ENCODE measurements at places on chromosomes 5 and 9.
A peak's percentile ranks its signal among the peaks of the same experiment; 100 is the strongest.

DNA sequence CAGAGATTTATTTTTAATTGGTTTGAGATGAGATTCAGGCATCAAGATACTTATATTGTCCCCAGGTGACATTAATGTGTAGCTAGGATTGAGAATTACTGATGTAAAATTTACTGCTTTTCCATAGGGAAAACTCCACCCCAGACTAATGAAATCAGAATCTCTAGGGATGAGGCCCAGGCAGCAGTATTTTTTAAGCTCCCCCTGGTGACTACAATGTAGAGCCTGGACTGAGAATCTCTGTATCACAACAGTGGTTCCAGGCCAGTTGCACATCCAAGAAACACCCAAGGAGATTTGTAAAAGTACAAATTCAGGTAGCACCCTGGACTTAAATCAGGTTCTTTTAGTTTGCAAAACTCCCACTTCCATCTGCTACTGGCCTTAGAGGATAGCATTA lies 185.7 kb downstream of the MARCHF11 start:
- no peak for DNase-seq

DNA sequence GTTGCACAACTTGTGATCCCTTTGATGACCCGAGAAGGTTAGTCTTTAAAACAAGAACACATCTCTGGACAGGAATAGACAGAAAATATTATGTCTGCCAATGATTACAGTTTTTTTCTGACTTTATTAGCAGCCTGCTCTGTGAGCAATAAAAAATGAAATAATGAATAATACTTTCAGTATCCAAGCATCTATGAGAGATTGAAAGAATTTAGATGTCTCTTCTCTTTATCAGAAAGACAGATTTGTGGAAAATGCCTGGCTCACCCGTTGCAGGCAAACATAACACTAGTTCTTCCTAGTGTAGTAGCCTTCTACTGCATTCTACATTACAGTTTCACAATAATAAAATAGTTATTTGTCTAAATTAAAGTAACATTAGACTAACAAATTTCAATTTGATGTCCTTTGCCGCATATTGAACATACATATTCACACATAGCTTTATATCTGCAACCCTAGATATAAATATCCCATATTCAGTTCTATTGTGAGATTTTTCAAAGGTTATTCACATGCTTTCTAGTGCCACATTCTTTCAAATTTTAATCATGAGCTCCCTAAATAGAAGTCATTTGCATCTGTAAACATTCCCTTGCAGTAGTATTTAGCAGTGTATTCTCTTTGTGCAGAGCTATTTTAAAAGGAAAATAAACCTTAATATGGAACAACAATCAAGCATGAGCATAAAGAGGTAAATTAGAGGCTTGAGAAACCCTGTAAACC lies 267.3 kb downstream of the EFNA5 start:
- DNase-seq: no peak

DNA sequence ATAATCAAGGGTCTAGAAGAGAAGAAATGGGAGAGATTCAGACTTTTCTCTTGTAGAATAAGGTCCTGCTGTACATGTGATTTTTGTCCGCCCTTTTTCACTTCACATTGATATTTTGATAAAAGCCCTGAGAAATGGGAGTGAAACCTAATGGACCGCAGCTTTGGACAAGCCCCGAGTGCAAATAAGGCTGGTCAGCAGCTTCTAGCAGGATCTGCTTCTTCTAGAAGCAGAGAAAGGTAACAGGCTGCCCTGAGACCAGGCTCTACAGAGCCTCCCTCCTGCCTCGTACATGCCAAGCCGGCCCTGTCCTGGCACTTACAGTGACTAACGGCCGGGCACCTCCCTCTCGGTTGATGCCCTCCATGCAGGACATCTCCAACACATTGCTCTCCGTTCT lies 33.4 kb downstream of the ACER2 start:
- DNase-seq: no peak

- no peak for DNase-seq
Measured at GRCh38 chr9:138038244-138038671, 160.7 kb downstream of the CACNA1B start.

DNA sequence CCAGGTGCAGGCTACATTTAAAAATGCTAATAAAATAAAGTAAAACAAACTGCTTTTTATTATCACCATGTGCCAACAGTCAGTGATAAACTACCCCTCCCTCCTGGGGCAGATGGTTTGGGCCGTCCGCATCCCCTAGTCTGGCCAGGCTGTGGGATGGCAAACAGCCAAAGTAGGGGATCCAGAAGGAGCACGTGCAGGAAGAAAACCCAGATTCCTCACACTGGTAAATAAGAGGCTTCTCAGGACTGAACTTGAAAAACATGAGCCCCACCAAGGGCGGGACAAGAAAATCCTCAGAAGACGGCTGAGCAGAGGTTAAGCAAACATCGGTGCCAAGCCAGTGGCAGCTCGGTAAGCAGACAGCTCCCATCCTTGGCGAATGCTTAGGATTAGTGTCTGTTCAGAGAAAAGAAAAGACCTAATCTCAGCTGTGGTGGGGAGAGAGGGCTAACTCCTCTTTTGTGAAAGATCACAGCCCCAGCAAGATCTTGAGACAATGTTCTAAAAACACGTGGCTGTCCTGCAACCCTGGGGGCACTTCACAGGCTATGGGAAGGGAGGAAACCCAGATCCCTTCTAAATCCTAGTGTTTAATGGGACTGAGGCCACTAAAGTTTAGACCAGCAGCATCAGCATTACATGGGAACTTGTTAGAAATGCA lies 46.5 kb upstream of the GDNF start:
- no peak for DNase-seq

DNA sequence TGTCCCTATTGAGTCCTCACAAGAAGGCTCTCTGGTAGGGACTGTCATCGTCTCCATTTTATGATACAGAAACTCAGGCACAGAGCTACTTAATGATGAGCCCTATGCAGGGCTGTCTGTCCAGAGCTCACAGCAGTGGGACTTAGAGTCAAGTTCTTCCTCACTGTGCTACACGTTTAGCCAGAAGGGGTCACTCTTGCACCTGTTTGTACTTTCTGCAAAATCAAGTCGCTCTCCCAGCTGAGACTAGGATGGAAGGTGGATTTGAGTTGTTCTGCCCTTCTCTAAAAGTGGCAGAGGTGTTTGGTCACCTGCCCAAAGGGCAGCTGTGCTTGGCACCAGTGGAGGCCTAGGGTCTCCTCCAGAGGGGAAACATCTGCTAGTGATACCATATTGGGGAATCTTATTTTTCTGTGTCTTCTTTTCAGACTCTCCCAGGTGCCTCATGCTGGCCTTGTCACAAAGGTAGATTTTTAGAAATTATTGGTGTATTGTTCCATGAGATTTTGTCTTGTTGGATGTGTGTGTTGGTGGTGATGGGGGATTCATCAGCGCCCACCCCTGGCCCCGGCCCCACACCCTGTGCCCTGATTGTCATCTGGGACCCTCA lies 104.2 kb downstream of the PPARGC1B start:
- peak; percentile 35 for DNase-seq

- DNase-seq: no peak
Measured at GRCh38 chr9:88820055-88820454, 171.2 kb upstream of the S1PR3 start.

DNA sequence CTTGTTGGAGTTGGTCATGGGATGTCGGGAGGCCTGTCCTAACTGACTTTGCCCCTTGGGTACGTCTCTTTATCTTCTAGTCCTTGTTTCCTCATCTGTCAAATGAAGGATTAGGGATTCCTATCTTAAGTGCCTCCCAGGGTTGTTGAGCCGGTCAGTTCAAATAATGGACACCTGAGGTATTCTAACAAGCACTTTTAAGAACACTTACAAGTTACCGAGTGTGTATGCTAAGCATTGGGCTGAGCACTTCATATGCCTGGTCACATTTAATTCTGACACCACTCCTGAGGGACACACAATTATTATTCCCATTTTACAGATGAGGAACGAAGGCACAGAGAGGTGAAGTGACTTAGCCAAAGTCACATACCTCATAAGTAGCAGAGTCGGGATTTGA lies 37.1 kb downstream of the CAMK2A start:
- no peak for DNase-seq

DNA sequence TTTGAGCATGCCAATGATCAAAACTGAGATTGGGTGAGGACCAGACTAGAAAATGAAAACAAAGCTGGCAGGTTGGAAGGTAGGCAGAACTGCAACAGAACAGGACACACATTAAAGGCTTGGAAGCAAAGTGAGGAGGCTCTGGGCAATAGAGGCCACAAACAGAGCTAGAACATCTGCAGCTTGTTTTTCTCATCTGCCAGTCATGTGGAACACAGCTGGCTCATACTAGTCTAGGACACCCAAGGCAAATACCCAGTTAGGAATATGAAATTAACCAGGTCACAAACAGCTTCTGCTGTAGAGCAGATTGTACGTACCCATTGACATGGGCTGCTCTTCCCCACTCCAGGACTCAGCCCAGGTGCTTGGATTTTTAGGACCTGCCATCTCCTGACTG lies 61.7 kb downstream of the SPEF2 start:
- no peak for DNase-seq

DNA sequence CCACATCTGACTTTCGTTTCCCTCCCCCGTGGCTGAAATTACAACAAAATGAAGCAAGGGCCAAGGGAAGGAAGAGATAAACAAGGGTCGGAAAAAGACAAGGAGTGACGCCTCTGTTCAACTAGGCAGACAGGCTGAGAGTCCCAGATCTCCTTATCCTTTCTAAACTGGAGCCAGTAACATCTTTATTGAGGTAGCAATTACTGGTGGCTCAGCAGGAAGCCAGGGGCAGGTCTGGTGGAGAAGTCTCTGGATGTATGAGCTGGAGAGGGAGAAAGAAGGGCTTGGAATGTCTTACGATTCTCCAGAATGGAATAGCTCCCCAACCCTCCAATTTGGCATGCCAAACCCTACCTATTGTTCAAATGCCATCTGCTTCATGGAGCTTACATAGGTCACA lies 190.8 kb upstream of the BRINP1 start:
- no peak for DNase-seq

- no peak for DNase-seq
Measured at GRCh38 chr9:134885001-134885678, 4.5 kb downstream of the FCN2 start.

GRCh38 chr9:20722221-20722620 lies 38.2 kb downstream of the FOCAD start:
- DNase-seq: no peak

DNA sequence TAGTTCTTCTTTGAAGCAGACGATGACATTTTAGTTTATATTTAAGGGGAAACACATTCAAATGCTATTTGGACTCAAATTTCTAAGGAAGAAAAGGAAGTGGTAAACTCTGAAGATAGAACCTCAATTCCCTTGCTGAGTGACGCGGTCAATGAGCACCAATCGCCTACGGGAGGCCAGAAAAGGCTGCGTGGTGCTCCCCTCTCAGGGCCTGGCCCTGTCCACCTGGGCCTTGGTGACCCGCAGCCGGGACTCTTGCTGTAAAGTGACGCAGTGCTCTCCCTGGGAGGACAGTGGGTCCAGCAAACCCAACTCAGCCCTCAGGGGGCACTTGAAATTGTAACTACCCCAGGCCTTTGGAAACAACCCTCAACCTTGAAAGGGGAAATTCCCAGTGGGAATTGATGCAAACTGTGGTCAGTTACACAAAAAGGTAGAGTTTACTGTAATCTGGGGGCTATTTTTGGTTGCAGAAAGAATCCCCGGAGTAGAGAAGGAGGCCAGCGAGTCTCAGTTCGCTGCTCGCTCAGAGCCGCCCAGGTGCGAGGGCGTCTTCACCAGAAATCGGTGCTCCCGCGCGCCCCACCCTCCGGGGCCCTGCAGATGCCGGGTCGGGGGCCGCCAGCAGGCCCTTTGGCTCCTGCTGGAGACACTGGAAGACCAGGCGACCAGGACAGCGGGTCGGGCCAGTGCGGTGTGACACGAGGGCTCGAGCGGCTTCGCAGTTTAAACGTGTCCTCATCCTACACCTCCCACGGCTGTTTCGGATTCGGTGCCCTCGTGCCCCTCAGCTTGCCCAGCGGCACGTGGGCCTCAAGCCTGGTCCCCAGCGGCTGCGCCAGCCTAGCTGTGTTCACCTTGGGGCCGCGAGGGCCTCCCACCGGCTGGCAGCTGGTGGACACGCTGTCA lies 1.4 kb upstream of the ANKRD33B start:
- no peak for DNase-seq

GRCh38 chr5:90421136-90421535 lies 11.6 kb upstream of the CETN3 start:
- DNase-seq: no peak

- no peak for DNase-seq
Measured at GRCh38 chr9:121192959-121193640, 8.6 kb downstream of the RAB14 start.

- no peak for DNase-seq
Measured at GRCh38 chr9:117074784-117075520, 339.9 kb downstream of the ASTN2 start.

- DNase-seq: no peak
Measured at GRCh38 chr9:114299286-114300152, 23.4 kb upstream of the ORM1 start.

- DNase-seq: no peak
Measured at GRCh38 chr9:102185371-102185770, 446.9 kb upstream of the GRIN3A start.

DNA sequence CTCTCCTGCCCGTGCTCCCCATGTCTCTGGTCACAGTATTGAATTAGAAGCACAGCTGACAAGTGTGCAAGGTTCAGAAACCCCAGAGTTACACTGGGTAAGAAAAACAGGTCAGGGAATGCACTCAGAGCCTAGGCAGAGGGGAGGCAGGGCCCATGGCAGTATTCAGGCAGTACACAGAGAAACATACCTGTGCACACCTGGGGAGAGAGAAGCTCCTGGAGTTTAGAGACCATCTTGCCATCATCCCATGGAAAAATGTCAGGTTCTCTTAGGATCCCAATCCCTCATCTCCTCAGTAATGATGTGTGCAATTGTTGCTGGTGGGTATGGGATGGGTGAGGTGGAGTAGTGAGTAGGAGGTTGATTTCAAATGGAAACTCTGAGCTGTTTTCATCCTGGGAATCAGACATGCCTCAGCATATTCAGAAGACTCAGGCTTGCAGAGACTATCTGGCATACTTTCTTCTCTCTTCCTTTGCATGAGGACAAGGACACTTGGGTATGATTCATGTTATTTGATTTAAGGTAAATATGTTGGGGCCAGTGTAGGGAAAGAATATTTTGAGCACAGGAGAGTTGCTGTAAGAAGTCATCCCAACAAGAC lies 228.5 kb downstream of the ESM1 start:
- no peak for DNase-seq

DNA sequence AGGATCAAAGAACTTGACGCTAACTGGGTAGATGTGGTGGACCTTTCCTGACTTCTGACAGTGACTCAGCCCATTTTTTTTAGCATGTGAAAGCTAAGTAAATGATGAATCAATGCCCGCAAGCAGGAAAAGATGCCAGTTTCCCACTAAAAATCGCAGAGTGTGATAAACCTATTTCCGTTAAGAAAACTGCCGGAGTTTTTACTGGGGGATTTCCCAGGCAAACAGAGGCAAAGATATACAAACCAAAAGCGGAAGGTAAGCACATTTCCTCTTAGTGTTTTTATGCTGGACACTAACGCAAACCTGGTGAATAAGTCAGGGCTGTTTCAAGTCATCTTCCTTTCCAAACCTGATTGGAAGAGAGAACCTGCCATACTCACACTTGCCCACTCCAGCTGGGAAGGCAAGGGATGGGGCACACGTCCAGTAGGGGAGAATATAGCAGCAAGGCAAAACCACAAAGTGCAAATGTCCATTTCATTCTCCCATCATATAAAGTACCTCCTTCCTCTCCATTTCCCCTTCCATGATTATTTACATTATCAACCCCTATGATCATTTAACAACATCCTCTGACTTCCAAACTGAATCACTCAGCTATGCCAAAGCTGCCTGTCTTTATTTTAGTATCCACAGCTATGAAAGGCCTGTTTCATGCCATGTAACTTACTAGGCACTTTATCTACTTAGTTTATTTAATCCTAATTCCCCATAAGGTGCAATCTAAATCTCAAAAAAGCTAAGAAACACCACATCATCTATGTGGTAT lies 349.7 kb upstream of the RFX3 start:
- DNase-seq: no peak

Data from activated CD4-positive, alpha-beta T cell treated with anti-CD3 and anti-CD28 coated beads, Interleukin-2, amount 50 U/mL, for 48 hours (primary cell).